CD4-positive, alpha-beta T cell treated with Interleukin-4 for 4 hours (primary cell): ENCODE measurements at places on chromosomes 6 and 20.

DNA sequence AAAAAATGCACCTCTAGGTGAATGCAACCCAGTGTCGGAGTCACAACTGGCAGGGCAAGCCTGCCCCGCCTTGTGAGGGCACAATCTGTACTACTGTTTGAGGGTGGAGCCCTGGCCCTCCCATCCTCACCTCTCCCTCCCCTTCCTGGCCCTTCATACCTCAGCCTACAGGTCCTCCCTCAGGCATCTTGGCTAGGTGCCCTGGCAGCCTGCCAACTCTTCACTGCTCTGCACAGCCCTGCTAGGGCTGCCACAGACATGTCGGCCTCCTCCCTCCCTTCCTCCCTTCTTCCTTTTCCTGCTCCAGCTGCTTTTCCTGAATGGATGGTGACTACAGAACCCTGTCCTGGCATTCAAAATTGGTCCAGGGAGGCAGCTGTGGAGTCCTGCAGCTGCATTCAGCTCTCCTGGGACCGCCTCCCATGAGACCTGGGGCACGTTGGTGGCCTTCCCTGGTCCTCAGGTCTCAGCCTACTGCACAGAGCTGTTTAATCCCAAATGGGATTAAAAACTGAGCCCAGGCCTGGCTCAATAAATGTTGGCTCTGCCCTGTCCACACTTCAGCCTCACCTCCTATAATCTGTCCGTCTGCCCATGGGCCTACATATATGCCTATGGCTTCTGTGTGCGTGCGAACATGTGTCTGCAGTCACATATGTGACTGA, 52.7 kb downstream of the CDH22 start:
- no peak for DNase-seq

DNA sequence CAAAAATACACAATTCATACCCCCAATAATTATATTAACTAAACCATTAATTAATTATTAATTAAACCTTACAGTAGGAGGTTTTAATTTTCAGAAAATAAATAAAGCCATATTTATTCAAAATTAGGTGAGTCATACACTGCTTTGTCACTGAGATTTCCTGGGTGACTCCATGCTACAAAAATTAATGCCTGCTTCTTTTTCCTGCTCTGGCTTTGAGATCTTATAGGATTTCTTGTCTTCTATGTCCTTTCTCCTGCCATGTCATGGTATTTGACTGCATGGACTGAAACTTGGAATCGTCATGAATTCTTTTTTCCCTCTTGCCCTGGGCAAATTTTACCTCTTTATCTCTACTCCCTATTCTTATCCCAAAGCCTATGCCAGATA, 133.2 kb downstream of the PHACTR1 start:
- DNase-seq: no peak

GRCh38 chr20:51237278-51237677, 214.4 kb upstream of the KCNG1 start:
- no peak for DNase-seq

DNA sequence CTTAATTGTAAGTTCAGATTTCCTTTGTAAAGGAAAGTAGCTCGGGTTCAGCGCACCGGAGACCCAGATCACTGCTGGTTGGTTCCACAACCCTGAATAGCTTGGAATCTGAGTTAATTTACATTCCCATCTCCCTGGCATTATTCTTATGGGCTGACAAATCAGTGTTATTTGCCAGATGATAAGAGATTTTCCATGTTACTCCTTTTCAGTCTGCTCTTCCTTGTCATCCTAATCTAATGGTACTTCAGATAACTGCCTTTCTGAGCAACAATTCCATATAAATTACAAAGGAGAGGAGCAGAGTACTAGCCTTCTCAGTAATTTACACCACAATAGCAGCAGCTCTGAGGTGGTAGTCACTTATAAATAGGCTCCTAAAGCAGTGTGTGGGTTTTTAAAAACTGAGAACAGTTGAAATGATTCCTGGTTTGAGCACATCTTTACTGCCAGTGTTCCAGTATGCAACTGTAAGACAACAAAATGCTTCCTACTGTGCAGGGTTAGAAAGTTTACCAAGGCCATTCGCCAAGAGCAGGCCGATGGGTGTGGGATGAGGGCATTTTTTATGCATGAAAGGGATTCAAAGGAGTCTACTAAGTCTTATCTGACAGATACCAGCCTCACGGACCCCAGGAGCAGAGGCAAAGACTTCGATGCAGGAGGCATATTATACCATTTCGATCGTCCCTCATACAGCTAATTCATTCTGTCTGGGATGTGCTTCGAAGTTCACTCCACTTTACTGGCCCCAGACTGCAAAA, 89.7 kb downstream of the NDUFAF5 start:
- no peak for DNase-seq

DNA sequence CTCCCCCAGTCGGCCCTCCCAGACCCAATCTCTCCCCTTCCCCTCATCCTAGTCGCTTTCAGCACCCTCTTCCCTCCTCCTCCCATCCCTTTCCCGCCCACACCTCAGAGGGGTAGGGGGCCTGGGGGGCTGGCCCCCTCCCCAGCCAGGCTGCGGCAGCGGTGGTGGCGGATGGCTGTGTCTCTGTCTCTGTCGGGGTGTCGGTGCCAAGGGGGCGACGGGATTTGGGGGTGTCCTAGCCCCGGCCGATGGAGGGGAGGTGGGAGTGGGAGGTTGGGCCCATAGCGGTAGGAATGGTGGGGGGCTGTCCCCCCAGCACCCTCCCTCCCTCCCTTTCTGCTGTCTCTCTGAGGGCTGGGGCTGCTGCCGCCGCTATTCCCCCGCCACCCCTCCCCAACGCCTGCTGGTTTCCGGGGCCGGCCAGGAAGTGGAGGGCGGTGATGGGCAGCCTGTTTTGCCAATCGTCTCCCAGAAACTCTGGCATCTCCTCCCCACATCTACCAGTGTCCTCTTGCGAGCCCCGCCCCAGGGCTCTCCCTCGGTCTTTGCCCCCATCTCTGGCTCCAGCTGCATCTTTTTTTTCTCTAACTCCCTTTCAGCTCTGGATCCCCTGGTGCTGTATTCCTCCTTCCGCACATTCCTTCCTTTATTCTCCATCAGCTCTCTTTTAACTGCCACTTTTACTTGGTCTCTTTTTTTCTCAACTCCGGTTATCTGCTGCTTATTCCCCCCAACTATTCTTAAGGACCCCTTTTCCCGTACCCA, at the start of gene AGPAT1:
Gene AGPAT1 (minus strand): TSS at position 374 of the 765 bp plus-strand sequence. CDS start 4,588 bp downstream, outside the sequence.
- peak; percentile 98 for DNase-seq

- no peak for DNase-seq
Measured at GRCh38 chr6:130982941-130983456, 80.0 kb downstream of the EPB41L2 start.

DNA sequence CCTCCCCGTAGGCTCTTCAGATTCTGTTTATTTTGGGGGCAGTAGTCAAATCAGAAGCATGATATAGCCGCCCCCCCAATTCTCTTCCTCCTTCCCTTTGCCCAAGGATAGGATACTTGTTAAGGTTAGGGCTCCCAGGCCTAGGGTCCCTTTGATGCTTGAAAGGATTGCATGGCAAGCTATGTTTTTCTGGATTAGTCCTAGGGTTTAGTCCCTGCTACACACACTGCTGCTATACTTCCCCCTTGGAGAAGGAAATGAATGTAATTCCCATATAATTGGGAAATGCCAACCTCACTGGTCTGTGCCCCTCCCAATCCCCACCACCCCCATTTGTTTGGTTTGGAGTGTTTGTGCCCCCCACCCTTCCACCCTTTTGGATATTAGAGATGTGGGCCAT, 62.8 kb downstream of the ZFAND3 start:
- DNase-seq: no peak

DNA sequence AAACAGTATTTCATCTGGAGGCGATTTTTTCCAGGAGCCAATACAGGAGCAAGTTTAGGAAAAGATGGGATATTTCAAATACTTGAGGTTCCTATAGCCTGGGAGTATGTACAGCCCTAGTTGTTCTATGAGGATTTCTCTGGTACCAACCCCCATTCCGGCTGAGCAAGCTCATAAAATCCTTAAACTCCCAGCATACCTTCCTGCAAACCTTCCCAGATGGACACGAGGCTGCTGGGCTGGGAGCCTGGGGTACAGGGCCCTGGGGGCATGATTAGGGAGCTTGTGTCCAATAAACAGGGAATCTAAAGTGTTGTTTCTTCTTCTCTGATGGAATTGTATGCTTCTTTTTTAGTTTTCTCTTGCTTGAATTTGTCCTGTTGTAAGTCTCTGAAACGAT, 1.5 kb downstream of the PRRC2A start:
- DNase-seq: no peak

DNA sequence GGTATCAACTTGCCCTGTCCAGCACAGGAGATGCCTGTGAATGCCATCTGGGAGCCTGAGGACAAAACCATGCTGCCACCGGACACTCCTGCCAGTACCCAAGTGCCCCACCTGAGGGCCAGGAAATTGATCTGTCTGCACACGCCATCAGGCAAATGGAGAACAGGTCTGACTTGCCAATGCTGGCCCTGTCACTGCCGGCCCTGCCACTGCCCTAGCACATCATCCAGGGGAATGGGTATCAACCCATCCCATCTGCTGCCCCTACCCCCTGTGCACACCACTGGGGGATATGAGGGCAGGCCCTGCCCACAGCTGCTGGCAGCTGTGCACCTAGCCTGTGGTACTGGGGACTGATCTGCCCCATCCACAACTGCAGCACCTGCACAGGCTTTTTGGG, 1081.6 kb upstream of the EYS start:
- no peak for DNase-seq

DNA sequence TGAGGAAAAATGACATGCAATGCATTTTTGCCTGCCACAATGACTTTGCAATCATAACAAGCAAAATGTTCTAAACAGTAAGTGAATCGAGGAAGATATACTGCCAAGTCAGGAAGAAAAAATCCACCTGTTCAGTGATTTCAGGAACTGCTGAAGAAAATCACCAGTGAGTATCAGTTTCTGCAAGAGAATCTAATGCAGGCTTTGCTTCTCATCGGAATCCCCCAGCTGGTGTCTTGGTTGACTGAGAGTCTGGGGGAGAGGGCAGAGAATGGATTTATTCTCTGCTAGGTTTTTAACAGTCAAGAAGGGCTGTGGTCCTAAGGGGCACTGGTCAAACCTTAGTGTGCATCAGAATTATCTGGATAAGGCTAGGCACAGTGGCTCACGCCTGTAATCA, 363.4 kb downstream of the CDH26 start:
- DNase-seq: no peak

DNA sequence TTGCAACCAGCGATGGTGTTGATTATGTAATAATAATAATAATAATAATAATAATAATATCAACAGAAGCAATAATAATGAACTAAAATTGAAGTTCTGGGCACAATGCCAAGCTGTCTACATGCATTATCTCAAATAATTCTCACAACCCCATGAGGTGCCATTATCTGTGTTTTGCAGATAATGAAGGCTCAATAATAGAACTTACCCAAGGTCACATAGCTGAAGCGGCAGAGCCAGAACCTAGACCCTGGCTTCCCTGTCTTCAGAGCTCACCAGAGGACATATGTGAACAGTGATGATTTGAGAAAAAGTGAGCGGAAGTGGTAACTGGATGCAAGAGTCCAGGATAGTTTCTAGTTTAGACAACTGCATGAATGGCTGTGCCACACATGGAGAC, 91.0 kb downstream of the HIVEP1 start:
- DNase-seq: no peak

GRCh38 chr6:106079961-106080762, 6.0 kb upstream of the PRDM1 start:
- no peak for DNase-seq

DNA sequence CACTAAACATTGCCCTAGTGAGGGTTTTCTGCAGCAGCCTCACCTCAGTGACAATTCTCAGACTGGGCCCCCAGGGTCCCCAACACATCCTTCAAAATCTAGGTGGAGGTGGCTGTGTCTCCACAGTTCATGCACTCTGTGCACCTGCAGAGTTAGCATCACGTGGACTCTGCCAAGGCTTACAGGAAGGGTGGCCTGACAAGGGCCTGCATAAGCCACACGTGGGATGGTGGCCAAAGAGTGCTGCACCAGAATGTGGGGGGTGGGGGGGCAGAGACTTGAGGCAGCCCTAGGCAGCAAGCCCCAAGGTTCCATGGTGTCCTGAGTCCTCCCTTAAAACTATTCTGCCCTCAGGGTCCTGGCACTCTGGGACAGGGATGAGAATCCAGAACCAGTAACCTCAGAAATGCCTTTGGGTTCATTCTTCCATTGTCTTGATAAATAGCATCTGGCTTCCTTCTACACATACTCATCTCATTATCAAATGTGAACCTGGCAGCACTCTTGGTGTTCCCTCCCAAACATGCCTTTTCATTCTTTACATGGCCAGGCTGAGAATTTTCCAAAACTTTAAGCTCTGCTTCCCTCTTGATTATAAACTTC, 1.6 kb upstream of the SERPINB1 start:
- DNase-seq: no peak

DNA sequence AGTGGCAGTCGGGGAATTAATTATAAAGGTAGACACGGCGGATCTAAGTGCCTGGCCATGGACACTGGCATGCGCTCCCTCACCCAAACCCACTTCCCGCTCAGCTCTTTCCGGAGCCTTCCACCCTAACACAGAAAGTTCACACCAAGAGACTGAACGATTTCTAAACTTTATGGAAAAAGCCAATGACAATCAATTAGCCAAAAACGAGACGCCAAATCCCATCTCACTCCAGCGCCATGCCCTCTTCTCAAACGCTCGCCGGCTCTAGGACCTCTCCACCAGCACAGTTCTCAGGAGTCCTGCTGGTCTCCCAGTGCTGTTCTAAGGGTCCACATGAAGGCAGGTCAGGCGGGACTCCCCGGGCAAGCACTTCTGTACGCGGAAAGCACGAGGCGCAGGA, 641 bp downstream of the SF3B5 start:
- no peak for DNase-seq

DNA sequence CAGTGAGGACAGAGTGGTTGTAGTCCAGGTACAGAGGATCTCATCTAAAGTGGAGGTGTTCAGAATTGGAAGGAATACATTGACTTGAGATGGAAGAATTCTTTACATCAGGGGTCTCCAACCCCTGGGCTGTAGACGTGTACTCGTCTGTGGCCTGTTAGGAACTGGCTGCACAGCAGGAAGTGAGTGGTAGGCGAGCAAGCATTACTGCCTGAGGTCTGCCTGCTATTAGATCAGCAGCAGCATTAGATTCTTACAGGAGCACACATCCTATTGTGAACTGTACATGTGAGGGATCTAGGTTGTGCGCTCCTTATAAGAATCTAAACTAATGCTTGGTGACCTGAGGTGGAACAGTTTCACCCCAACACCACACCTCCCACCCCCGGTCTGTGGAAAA, 121.1 kb downstream of the CDKAL1 start:
- no peak for DNase-seq

DNA sequence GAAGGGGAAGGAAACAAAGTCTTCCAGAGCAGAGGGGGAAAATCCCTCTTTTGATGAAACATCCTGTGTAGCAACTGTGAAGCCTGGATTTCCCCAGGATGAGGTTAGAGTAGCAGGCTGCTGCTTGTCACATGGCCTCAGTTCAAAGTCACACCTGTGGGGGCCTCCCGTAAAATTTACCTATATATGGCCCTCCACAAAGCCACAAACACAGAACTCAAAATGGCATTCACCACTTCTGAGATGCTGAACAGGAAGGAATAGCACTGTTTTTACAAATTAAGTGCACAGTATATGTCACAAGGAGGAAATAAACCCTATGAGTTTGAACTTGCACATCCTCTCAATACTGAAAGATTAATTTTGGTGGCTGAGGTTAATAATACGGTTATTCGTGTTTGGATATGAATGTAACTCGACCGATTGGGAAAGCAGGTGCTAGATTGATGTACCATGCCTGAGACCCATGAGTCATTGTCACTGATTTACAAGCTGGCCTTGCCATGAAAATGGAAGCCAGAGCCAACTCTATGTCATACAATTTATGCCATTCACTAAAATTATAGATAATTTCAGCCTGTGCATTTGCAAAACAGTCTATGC, 70.6 kb downstream of the SGK1 start:
- peak; percentile 91 for DNase-seq
